ENCODE measurements at places on chromosomes 6 and 20. TPM values are rescaled to one million over a fixed set of nuclear protein-coding genes. Genes with fewer than 3 reads are reported as not detected.

The MCHR2 gene
- total RNA-seq, result not detected

The LCA5 gene
- total RNA-seq, result 4.2 TPM

The TRDN gene
- total RNA-seq, result not detected

GRCh38 chr6:26322645-26323482 lies 42.1 kb upstream of the BTN3A2 start:
- H3K36me3 ChIP-seq, result no peaks in the 10 kb centered on the region
- DNase-seq, result peak; percentile 86
- H3K27ac ChIP-seq, result peak overlapping the region; percentile 62
- H3K4me3 ChIP-seq, result peak overlapping the region; percentile 76
- no peaks in the 10 kb centered on the region for H3K27me3 ChIP-seq

- no peaks in the 10 kb centered on the region for H3K27me3 ChIP-seq
- H3K36me3 ChIP-seq, result no peaks in the 10 kb centered on the region
- H3K27ac ChIP-seq, result no peak overlapping the region
- H3K4me3 ChIP-seq, result no peak overlapping the region
Observed at GRCh38 chr6:97697456-97697855, 414.4 kb upstream of the MMS22L start.

GRCh38 chr20:31704225-31705119 lies 18.2 kb downstream of the BCL2L1 start:
- H3K4me1 ChIP-seq, result peaks cover 18% of the 10 kb centered on the region
- DNase-seq, result peak; percentile 42
- no peak overlapping the region for H3K27ac ChIP-seq
- peaks cover 13% of the 10 kb centered on the region for H3K36me3 ChIP-seq
- no peak overlapping the region for H3K4me3 ChIP-seq

- H3K27me3 ChIP-seq, result peaks cover 55% of the 10 kb centered on the region
- no peaks in the 10 kb centered on the region for H3K36me3 ChIP-seq
- no peak overlapping the region for H3K4me3 ChIP-seq
Observed at GRCh38 chr6:2542858-2543218, 207.9 kb downstream of the MYLK4 start.

DNA sequence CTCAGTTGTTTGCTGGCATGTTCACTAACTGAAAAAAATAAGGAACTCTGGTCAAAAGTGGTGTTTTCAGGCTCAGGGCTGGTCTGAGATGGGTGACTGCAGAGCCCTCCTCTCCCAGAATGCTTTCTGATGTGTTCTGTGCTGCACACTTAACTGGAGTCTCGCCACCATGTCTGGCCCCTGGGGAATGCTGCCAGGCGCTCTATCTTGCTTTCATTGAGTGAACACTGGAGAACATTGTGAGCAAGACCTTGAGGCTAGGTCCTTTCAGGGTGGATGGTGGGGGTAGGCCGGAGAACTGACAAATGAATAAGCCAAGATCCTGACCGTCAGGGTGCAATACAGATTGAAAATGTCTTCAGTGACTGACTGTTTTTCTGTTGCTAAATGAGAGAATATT lies 19.5 kb downstream of the PANK2 start:
- no peak overlapping the region for H3K27ac ChIP-seq
- no peaks in the 10 kb centered on the region for H3K27me3 ChIP-seq
- peaks cover 53% of the 10 kb centered on the region for H3K36me3 ChIP-seq
- no peak for DNase-seq

GRCh38 chr6:132252113-132252512 lies 149.2 kb downstream of the MOXD1 start:
- no peak for DNase-seq
- H3K27ac ChIP-seq, result no peak overlapping the region
- no peaks in the 10 kb centered on the region for H3K36me3 ChIP-seq
- H3K27me3 ChIP-seq, result no peaks in the 10 kb centered on the region
- H3K4me1 ChIP-seq, result peaks cover 21% of the 10 kb centered on the region
- H3K4me3 ChIP-seq, result no peak overlapping the region

DNA sequence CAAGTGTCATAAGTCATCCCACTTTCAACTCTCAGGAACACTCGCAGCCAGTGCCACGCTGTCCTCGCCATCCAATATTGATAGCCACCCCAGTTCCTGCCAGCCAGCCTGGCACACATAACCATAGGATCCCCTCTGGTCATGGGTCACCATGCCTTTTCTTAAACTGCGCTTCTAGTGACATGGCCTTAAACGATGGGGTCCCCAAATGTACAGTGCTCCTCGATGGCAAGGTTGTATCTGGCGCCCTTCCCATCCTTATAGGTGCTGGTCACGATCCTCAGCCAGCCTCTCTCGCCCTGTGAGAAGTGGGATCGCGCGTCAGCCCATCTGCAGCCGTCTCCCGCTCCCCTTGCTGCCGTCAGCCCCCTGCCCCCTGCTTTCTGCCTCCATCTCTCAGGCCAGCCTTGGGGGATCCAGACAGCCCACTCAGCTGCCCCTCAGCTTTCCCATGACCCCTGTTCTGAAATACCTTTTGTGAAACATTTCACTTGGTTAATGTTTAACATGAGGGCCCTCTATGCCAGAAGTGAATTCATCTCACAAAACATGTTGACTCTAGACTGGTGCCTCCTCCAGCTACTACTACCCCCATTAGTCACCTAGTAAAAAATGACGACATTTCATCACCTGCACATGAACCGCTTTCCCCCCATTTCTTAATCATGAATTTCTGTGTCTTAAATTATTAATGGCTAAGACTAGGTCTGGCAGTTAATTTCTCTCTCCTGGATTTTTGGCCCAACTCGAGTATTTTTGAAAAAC lies 11.4 kb downstream of the CTSZ start:
- no peak for DNase-seq
- H3K27ac ChIP-seq, result no peak overlapping the region
- peaks cover 49% of the 10 kb centered on the region for H3K36me3 ChIP-seq
- H3K4me1 ChIP-seq, result no peaks in the 10 kb centered on the region
- H3K4me3 ChIP-seq, result no peak overlapping the region

Measured in GM23248 (cell line).